ENCODE measurements at places on chromosomes 3 and 15.

- DNase-seq: no peak
These were observed 74.3 kb upstream of the SLCO2A1 start for GRCh38 chr3:134104031-134104430.

DNA sequence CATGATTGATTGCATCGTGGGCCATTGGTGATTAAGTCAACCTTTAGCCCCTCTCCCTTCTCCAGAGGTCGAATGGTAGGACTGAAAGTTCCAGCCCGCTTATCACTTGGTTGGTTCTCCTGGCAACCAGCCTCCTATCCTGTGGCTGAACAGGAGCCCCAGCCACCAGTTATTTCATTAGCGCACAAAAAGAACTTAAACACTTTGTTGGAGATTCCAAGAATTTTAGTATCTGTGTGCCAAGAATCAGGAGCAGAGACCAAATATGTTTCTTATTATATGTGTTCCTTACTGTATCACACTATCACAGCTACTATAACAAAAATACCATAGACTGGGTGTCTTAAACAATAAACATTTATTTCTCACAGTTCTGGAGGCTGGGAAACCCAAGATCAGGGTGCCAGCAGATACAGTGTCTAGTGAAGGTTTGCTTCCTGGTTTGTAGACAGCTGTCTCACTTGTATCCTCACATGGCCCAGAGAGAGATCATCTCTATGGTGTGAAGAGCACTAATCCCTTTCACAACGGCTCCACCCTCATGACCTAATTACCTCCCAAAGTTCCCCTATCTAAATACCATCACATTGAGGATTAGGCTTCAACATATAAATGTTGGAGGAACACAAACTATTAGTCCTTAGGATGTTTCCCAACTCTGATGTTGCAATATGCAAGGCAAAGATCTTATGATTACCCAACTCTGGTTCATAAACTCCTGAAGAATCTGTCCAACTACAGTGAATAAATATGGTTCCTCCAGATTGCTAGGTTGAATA is 30.5 kb upstream of the APH1B start:
- DNase-seq: peak; percentile 16

DNA sequence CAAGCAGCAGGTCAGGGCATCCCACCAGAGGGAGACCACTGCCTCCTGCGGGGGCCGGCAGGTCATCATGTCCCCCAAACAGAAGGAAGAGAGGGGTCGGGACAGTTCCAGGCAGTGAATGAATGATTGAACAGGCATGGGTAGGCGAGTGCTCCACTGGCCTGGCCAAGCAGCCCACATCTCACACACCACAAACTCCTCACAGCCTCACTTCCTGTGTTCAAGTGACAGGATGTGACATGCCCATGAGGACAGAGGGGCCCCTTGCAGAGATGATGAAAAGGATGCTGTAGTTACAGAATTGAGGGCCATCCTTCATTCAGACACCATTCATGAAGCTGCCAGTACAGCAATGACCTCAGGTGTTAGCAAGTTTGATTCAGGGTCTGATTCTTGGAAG is 3.7 kb downstream of the IQSEC1 start:
- DNase-seq: peak; percentile 52

DNA sequence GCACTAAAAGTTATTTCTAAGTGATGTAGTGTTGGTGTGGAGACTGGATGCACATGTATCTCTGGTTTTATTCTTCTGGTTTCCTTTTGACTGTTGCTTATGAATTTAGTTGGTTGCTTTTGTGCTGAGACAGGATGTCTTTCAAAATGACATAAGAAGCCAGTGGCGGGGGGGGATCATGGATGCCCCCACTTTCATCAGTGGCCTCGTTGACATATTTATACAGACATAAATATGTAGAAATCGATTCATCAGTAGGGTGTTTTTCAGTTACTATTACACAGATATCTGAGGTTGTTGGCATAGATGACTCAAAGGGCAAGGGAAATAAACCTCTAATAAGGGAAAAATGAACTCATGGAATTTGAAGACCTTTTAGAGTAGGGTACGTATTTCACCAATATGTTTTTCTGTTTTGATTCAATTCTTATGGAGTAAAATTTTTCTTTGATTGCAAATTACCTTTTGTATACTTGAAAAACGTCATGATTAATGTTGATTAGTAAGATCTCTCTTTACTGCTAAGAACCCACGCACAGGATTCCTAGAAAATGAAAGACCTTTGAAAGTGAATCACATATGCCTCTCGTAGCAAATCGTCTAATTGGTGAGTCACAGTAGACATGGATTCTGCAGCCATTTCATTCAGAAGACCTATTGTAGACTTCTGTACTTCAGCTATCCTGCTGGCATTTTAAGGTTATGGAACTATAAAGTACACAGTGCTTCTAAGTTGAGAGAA is 97.4 kb upstream of the RBMS3 start:
- no peak for DNase-seq

DNA sequence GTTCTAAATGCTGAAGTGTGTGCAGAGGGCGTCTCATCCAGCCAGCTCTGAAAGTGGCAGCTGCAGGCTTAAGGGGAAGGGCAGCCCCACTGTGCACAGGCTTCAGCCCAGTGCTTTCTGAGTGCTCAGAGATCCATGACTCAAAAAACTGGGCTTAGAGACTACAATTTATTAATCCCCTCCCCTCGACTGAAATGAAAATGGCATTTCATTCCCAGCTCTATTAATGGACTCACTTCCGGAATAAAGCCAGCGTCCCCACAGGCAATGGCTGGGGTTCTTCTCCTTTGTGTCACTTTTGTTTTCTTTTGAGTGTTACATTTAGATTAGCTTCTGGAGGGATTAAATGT is 55.5 kb upstream of the PLXNA1 start:
- no peak for DNase-seq

DNA sequence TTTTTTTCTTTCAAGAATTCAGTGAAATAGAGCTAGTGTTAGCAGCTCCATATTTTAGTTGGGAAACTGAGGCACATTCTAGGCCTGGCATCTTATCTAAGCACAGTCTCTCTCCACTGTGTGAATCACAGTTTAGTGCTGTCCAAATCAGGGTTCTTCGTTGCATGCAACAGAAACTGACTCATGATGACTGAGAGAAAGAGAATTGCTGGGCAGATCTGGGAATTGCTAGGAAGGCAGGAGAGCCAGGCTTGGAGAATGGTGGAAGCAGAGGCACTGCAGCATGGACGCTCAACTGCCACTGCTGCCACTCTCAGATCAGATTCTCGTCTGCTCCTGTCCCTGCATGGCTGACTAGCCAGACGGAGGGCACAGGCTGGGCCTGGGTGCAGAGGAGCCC is 40.7 kb upstream of the CHST2 start:
- no peak for DNase-seq

GRCh38 chr3:140020541-140020940 is 85.6 kb downstream of the CLSTN2 start:
- no peak for DNase-seq

- DNase-seq: peak; percentile 82
These were observed 3.8 kb upstream of the ACAD9 start for GRCh38 chr3:128875556-128876120.

- no peak for DNase-seq
These were observed 37.1 kb downstream of the SLCO3A1 start for GRCh38 chr15:91890614-91891013.

DNA sequence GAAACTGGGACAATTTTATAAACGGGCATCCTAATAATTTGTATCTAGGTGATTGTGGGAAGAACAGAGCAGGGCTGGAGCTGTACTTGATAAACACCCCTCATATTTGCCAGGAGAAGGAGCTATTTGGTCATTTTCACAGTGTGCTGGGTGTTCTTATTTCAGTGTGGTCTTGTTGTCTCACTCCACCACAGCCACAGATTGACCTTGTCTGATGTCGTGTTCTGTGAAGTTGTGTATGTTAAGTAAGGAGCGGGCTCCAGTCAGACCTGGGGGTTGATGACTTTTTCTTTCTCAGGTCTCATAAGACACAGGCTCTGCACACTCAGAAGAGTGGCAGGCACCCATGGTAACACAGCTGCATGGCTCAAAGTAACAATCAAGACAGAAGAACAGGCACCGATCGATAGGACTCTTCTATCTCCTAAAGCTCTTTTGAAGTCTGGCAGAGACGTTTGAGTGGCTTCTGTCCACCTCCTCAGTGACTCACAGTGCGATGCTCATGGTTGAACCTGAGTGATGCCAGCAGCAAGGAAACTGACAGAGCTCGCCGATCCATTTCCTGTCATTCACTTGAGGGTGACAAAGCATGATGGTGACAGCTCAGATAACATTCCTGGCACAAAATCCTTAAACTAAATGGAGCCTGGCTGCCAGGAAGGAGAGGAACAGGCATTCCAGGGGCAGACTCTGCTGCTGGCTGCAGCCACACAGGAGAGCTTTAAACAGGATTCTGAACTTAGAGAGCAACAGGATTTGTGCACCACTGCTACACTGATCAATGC is 20.8 kb downstream of the DPH3 start:
- DNase-seq: no peak

DNA sequence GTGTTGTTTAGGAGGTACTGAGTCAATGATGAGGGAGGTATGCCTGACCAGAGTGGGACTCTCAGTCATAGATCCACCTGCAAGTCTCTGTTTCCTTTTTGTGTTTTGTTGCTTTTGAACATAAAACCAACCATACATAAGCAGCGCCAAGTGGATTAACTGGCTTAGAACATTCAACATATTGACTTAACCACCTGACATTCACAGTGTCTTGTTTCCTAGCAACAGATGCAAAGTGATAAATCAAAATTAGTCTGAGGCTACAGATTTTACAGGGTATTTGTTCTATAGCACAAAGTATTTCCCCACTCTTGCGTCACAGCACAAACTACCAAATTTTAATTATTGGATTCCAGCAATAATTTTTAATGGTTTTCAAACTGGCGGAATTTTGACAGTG is 283.8 kb downstream of the BBX start:
- DNase-seq: no peak

DNA sequence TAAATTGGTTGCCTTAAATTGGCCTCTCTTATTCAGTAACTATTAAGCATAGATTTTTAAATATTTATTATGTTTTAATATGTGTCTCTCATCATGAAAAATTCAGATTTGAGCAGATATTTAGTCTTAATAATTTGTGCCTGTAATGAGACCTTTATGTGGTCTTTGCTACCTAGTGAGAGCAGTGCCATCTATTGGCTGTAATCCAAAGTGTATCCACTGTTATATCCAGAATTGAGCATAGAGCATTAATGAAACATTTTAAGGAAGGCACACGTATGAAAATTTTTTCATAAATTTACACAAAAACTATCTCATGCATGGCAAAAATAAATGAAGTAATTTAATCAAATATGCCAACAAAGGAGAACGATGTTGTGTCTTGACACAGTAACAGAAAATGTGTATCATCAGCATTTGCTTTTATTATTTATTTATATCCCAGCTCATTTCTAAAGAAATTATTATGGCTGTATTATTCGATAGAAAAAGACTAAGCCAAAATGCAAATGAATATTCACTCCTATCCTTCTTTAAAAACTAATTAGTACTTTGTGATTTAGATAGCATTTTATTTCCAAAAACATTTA is 203.5 kb downstream of the RSRC1 start:
- DNase-seq: peak; percentile 88

- DNase-seq: no peak
These were observed 16.1 kb downstream of the HMG20A start for GRCh38 chr15:77436822-77437221.

GRCh38 chr15:66739287-66739686 is 37.3 kb downstream of the SMAD6 start:
- no peak for DNase-seq

GRCh38 chr3:25843332-25843731 is 53.4 kb downstream of the OXSM start:
- no peak for DNase-seq

GRCh38 chr3:111967068-111967467 is 11.8 kb upstream of the ABHD10 start:
- DNase-seq: no peak

GRCh38 chr15:29686079-29686425 is 136.2 kb downstream of the TJP1 start:
- DNase-seq: no peak

- no peak for DNase-seq
These were observed 21.5 kb downstream of the SPRED1 start for GRCh38 chr15:38274135-38274534.

DNA sequence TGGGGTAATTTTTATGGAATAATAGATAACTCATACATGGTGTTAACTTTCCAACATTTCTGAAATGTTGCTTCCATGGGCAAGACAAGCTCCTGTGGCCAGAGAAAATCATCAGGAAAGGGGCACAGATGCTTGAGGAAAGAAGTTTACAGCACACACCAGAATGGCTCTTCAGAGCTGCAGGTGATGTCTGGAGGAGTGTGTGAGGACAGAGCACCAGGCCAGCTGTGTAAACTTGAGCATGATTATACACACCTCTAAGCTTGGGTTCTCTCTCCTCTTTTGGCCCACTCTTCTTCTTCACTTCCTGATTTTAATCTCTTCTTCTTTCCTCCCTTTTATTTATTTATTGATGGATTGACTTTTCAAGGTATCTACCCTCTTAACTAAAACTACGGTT is 676.0 kb downstream of the GRM7 start:
- DNase-seq: no peak

DNA sequence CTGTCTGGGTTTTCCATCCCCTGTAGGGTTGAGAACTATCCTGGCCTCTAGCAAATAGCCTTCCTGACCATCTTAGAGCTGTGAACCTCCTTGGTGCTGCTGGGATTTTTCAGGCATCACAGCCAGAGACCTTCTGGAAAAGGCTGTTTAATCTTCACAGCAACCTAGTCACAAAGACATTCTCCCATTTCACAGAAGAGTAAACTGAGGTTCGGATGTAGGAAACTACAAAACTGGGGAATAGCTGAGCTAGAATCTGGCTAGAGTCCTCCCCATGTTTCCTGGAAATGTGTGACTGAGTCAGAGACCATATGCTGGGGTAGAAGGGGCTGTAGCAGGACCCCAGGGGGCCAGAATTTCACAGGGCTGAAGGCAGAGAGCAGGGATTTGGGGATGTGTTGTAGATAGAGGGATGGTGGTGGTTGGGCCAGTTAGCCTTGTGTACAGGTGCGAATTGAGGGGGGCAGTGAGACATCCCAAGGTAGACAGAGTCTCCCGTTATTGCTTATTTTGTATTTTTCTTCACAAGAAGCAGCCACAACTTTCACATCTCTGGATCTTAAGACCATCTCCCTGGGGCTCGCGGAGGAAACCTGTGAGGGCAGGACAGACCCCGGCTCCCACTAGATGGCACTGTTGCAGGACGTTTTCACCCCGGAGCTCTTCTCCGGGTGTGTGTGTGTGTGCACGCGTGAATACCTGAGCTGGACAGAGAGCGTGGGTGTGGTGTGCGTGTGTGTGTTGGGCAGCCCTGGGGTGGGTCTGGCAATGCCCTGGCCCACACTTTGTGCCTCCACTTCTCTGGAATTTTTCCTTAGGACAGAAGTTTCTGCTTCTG is 66.9 kb upstream of the PRR23C start:
- peak; percentile 82 for DNase-seq

DNA sequence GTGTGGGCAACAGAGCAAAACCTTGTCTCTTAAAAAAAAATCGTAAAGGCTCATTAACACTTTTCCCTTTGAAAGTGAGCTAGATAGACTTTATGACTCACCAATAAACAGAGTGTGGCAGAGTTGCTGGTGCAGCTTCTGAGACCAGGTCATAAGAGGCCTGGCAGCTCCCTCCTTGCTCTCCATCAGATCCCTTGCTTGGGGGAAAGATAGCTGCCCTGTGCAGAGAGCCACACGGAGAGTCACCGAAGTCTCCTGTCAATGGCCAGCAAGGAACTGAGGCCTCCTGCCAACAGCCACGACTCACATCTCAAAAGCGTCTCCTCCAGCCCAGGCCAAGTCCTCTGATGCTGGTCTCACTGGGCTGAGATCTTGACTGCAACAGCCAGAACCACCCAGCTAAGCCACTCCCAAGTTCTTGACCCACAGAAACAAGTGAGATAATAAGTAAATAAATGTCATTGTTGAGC is 8.7 kb upstream of the GP9 start:
- no peak for DNase-seq
